Stimulated activated CD4-positive, alpha-beta T cell treated with anti-CD3 and anti-CD28 coated beads, TNF-alpha, amount 100 ng/mL, for 1 hour (primary cell): ENCODE measurements at places on chromosomes 12 and 14.

DNA sequence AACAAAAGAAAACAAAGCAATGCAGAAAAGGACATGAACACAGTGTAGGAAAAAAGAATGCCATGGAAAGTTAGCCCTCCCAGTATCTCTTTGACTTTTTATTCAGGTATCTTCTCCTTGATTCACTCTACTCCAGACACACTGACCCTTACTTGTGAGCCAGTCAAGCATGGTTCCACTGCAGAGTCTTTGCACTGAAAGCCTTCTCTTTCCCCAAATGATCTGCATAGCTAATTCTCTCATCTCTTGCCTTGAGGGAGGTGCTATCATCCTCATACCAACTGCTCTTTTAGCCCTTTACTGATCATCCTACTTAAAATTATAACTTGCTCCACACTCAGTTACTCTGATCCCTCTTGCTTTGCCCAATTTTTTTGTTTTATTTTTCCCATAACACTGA lies 101.2 kb upstream of the SLC16A7 start:
- no peak for DNase-seq

DNA sequence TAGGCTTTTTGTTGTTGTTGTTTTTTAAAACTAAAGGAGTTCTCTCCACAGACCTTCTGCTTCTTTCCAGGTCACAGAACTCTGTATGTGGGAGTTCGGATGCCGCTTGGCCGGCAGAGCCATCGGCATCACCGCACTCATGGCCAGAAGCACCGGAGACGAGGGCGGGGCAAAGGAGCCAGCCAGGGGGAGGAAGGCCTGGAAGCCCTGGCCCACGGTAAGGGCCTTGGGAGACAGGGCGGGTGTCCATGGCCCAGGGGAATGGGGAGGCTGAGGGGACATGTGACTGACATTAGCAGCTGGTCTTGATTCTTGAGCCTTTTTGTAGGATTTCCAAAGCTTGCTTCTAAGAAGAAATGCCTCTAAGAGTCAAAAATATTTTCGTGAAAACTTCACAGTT lies 26.2 kb downstream of the SLC4A8 start:
- no peak for DNase-seq

DNA sequence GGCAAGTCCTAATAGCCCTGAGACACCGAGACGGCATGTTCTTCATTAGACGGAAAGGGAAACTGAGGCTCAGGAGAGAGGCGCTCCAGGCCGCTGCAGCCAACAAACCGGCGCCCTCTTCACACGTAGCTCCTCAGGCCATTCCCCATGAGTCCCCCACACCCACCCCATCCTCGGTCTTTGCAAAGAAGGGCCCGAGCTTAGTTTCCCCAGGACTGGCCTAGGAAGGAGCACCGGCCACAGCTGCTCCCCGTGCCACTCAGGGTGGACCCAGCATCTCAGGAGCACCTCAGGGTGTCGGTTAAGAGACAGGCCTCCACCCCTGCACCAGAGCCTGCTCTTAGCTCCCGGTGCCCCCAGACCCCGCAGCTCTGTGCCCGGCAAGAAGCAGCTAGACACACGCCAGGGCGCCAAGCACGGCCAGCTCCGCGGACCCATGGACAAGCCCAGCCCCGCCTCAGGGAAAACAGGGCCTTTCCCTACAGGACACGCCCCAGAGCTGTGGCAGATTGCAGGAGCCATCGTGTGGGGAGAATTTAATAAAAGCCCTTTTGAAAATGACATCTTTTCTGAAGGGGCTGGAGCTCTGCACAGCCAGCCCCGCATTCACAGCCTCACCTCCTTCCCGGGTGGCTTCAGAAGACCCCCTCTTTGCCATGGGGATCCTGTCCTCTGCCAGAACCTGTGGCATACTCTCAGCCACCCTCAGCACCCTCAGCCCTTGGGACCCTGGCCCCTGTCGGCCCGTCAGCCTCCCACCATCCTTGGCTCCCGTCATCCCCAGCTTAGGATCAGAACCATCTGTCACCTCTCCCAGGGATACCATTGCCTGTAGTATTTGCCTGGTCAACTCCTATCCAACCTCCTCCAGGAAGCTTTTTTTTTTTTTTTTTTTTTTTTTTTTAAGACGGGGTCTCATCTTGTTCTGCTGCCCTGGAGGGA lies 59.7 kb downstream of the LGMN start:
- no peak for DNase-seq

DNA sequence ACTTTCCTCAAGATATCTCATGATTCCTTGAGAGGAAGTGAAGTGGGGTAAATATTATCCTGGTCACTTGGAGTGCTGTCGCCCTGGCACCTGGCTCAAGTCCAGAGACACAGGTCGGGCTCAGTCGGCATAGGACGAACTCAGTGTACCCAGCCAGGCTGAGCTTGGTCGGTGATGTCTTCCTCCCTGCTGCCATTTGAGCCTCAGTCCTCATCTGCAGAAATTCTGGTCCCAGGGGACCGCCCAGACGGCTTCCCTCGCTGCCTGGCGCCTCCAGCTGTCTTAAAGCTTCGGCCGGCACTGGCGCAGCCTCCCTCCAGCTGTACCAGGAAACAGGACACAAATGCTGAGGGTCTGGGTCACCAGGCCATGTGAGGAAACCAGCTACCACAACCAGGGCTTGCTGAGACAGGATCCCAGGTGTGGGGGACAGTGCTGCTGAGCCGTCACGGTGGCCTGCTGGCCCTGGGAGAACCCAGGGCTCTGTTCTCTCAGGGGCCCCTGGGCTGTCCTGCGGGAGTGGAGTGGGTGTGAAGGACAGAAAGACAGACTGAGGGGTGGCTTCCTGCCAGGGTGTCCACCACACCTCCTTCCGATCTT lies 5.0 kb upstream of the KLC1 start:
- DNase-seq, result no peak

GRCh38 chr12:80264891-80265290 lies 165.6 kb downstream of the OTOGL start:
- no peak for DNase-seq

GRCh38 chr14:104604458-104605449 lies at the start of gene TMEM179:
TMEM179 (minus strand) TSS chr14:104604772; CDS start chr14:104604741, 31 bp downstream.
- no peak for DNase-seq

GRCh38 chr12:15797818-15798217 lies 8.6 kb upstream of the EPS8 start:
- DNase-seq, result no peak

- DNase-seq, result no peak
These were observed 167.8 kb upstream of the HIF1A start for GRCh38 chr14:61527325-61528100.

- DNase-seq, result no peak
These were observed 37.3 kb downstream of the VDR start for GRCh38 chr12:47867495-47867941.
